ENCODE measurements at places on chromosomes 13 and 19.

GRCh38 chr13:77267362-77267761, 59.5 kb downstream of the MYCBP2 start:
- no peak for DNase-seq

GRCh38 chr13:20525144-20525600, 485 bp downstream of the CRYL1 start:
- DNase-seq, result peak; percentile 15

DNA sequence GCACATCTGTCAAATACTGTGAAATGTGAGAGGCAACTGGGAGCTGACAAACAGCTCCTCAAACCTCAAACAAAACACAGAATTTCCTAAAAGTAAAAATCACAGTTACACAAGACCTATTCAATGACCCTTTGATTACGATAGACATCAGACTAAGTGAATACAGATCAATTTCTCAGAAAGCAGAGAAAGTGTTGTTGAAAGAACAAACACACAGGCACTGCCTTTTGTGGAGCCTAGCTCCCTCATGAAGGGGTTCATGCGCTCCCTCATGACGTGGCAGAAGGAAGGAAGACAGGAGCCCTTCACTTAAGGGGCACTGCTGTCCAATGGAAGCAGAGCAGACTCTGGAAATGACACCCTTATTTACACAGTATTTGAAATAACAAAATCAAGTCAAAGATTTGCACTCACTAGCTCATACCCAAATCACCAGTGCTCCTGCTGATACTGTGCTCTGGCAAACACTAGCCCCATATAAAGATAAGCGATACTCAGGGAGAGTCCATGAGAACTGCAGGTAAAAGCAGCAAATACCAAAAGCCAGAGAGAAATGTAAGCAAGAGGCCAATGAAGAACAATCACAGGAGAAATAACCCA, 144.9 kb downstream of the KLF12 start:
- DNase-seq, result no peak

GRCh38 chr19:56597696-56598095, 2.6 kb downstream of the ZNF71 start:
- no peak for DNase-seq

DNA sequence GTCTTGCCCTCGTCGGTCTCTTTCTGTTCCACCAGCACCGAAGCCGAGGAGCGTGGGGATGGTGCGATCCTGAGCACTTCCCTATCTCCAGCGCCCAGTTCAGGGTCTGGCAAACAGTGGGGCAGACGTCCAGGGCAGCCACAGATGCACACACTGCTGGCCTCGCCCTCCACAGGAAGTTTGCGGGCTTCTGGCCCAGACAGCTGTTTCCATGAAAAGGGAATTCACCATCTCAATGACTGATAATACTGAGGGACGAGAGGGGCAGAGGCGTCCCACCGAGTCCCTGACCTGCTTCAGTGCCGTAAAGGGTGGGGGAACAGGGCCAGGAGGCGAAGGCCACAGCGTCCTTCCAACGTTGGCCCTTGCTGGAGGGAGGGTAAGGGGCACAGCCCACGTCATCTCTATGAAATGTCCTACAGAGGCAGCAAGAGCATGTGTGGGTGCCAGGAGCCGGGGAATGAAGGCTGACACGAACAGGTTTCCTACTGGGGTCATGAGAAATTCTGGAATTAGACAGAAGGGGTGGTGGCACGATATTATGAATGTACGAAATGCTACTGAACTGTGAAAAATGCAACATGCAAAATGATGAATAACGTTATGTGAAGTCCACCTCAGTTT, 19.5 kb downstream of the SHC2 start:
- no peak for DNase-seq

GRCh38 chr19:1491849-1492170, 829 bp downstream of the REEP6 start:
- DNase-seq, result no peak

DNA sequence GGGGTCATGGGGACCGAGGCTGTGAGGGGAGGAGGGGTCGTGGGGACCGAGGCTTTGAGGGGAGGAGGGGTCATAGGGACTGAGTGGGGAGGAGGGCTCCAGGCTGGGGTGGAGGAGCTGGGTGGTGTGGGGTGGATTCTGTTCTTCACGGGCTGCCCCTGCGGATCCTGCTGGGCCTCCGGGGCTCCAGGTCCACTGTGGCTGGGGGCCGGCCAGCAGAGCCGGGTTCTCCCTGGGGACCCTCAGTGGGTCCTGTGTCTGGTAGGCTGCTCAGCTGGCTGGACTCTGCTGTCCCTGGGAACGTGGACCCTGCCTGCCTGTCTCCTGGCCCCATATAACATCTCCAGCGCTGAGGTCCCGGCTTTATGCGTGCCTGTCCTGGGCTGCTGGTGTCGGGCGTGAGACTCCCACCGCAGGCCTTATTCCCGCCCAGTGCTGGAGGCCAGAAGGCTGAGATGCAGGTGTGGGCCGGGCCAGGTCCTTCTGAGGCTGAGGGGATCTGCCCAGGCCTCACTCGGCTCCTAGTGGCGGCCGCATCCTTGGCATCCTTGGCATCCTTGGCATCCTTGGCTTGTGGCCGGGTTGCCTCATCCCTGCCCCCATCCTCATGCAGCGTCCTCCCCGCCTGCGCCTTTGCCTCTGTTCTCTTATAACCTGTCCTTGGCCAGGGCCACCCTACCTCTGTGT, 19.8 kb upstream of the GNA15 start:
- DNase-seq, result no peak

DNA sequence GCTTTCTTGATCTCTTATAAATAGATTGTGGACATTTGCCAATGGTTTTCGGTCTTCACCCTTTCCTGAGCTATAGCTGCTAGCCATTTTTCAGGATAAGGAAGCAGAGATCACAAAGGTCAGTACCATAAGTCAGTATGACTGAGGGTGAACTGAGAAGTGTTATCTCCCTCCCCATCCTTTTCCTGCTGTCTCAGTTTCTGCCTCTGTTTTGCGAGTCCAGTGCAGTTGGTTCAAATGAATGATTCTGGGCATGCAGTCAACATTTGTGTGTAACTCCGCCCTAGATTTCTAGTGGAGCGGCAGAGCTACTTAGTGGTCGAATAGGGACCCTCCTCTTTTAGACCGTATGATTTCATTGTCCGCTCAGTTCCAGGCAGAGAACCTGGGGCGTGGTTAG, 460.8 kb upstream of the ARGLU1 start:
- no peak for DNase-seq

GRCh38 chr13:64704121-64704649, 2526.0 kb downstream of the PCDH9 start:
- DNase-seq, result no peak

DNA sequence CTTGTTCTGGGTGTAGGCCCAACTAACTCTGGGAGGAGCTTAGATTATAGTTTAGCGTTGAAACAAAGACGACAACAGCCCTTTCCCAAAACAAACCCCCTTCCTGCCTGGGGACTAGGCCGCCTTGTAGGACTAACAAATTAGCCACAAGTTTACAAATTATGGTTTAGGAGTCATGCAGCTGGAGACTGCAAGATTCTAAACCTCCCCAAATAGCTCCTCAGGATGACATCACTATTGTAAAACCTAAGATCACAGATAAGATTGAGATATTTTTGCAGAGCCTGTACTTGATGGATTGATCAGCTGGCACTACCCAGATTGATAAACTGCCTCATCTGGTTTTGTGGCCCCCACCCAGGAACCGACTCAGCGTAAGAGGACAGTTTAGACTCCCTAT, 2.3 kb upstream of the SLC25A15 start:
- no peak for DNase-seq

DNA sequence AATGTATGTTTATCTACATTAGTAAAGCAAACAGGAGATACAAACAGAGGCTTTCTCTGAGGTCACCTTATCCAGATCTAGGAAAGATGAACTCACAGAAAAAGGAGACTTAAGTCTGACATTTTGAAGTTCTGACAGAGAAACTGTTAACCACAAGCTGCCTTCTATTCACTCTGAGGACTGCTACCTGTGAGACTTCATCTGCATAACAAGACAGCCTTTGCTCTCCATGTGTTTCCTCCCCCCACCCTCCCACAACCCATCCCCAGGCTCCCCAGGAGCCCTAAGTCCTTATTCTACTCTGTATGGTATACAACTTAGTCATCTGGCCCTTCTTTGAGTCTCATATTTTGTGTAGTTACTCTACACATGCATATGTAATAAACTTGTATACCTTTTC, 699.0 kb downstream of the FGF9 start:
- DNase-seq, result no peak

GRCh38 chr19:8459520-8460270, 14.9 kb downstream of the HNRNPM start:
- DNase-seq, result peak; percentile 29

DNA sequence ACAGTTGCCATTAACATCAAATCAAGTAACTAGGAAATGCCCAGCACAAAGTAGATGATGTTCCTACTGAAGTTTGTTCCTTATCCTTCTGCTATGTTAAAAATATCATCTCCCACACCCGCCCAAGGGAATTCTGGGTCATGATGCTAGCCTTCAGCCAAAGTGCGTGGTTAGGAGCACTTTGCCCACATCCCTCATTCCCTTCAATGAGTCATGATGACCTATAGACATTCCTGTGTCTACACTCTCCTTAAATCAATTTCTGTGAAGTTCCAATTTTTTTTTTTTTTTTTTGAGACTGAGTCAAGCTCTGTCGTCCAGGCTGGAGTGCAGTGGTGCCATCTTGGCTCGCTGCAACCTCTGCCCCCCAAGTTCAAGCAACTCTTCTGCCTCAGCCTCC, 17.0 kb downstream of the RXFP2 start:
- DNase-seq, result no peak

DNA sequence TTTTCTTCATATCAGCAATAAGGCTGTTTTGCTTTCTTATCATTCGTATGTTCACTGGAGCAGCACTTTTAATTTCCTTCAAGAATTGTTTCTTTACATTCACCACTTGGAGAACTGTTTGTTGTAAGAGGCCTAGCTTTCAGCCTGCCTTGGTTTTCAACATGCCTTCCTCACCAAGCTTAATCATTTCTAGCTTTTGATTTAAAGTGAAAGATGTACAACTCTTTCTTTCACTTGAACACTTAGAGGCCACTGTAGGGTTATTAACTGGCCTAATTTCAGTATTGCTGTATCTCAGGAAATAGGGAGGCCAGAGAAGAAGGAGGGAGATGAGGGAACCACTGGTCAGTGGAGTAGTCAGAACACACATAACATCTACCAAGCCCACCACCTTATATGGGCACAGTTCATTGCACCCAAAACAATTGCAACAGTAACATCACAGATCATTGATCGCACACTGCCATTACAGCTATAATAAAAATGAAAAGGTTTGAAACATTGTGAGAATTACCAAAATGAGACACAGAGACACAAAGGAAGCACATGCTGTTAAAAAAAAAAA, 181.4 kb upstream of the TUBA3C start:
- DNase-seq, result no peak

GRCh38 chr13:95128045-95128643, 173.1 kb downstream of the ABCC4 start:
- peak; percentile 12 for DNase-seq

- DNase-seq, result no peak
Measured at GRCh38 chr13:58495668-58496067, 864.1 kb downstream of the PCDH17 start.

DNA sequence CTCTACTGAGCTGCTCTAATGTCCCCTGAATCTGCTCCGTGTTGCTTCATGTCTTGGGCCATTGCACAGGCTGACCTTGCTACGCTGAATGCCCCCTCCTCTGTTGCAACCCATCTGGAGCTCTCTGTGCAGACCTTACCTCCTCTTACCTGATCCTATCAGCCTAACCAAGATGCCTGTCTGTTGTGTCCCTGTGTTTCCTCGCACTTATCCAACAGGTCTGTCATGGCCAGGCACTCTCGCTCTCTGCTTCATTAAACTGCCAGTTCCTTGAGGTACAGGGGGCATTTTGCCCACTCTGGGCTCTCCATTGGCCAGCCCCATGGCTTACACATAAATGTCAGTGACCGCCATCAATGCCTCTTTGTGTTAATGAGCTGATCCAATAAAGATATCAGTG, 277.7 kb upstream of the TSHZ3 start:
- no peak for DNase-seq

- no peak for DNase-seq
Measured at GRCh38 chr13:20297181-20297580, 65.1 kb upstream of the GJB6 start.

- DNase-seq, result no peak
Measured at GRCh38 chr13:27203186-27203585, 31.6 kb upstream of the USP12 start.
